ENCODE measurements at places on chromosomes 5 and 9.

GRCh38 chr9:17135295-17136160 lies 688 bp downstream of the CNTLN start:
- DNase-seq: no peak

GRCh38 chr5:59722874-59723273 lies 170.7 kb downstream of the PDE4D start:
- DNase-seq: no peak

DNA sequence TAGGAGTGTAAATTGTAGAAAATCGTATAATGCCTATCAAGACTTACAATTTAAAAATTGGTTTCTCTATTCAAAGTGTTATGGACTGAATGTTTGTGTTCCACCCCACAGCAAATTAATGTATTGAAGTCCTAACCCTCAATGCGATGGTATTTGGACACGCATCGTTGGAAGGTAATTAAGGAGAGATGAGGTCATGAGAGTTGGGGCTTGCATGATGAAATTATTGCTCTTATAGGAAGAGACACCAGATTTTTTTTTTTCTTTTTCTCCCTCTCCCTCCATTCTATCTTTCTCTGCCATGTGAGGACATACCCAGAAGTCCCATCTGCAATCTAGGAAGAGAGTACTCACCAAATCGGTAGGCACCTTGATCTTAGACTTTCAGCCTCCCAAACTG lies 189.2 kb downstream of the MAN2A1 start:
- DNase-seq: no peak

DNA sequence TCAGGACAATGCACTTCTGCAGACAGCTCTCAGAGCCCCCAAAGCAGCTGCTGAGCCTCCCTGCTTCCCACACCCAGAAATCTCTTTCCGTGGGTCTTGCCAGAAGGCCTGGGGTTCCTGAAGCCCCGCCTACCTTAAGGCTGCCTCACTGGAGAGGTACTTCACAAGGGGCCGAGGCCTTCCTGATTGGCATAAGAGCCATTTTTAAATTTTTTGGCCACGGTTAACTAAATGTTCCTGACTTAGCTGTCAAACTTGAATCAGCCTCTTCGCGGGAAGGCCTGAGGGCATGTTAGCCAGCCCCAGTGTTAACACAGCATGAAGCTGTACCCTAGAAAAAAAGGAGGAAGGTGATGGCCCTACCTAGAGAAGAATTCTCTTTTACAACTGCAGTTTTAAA lies 20.7 kb upstream of the EPB41L4B start:
- no peak for DNase-seq

GRCh38 chr9:69389437-69389995 lies 64.5 kb downstream of the ENTREP1 start:
- DNase-seq: no peak

DNA sequence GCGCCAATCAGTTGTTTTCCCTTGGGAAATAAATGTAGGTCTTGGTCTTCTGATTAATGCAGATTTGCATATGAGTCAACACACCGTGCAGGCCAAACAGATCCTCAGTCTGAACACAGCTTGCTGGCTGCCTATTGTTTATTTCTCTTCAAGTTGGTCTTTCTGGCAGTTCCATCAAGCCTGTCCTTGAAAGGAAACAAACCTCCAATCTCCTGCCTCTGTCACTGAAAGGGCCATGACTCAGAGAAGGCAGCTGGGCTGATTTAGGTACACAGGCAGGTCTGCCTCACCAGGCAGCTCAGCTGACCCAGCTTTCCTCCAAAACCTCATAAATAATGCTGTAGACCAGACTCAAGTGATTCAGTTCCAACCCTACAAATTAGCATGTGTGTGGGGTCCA lies 175.9 kb downstream of the MAN2A1 start:
- DNase-seq: no peak

DNA sequence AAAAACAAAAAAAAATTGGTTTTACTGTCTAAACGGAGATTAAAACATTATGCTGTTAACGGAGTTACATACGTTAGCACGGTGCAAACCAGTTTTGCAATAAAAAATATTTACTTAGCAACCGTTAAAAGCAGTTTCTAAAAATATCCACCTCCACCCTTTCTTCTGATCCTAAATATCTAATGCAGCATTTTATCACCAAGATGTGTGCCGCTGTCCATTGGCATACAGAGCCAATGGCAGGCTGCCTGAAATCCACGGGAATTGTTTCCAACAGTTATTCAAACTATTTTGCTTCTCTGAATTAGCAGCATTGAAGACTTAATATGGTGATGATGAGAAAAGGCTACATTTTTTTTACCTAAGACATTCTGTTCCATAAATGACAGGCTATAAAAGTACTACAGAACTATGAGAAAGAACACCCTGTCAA lies 61.6 kb downstream of the CSNK1A1 start:
- DNase-seq: no peak

- no peak for DNase-seq
Measured at GRCh38 chr5:172059661-172060100, 53.2 kb upstream of the FBXW11 start.

GRCh38 chr5:44603496-44604272 lies 205.1 kb upstream of the MRPS30 start:
- DNase-seq: no peak

GRCh38 chr5:151469386-151469785 lies 22.0 kb downstream of the SLC36A1 start:
- no peak for DNase-seq

DNA sequence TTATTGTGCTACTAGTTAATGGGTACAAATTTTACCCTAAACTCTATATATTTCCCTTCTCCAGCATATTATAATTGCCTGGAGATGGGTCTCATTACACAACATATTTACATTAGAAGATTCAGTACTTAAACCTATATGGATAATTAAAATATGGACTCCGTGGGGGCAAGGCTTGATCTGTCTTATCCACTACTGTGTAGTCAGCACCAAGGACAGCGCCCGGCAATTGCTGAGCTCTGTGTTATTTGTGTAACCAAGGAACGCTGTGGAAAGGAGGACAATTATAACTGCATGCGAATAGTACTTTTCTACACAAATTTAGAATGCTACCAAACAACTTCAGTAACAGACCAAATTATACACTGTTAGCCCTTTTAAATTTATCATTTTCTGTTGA lies 77.7 kb downstream of the DNAH5 start:
- DNase-seq: no peak

GRCh38 chr5:122153230-122153629 lies 23.9 kb downstream of the ZNF474 start:
- no peak for DNase-seq

DNA sequence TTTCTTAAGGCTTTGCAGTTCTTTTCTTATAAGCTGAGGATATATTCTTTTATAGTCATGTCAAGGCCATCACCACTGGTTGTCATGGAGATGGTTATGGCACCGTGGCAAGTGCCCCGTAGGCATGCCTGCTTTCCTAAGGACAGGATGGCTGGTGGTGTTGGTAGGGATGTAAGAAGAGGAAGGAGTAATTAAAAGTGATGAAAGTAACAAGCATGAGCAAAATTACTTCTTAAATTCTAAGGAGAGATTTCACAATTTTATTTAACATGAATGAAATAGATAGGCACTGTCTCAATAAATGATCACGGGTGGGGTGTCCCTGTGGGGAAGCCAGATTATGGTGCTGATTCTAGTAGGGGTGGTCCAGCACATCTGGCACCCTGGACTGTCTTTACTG lies 290.2 kb upstream of the KLF4 start:
- no peak for DNase-seq

GRCh38 chr9:85215961-85216360 lies 525.8 kb downstream of the AGTPBP1 start:
- no peak for DNase-seq

DNA sequence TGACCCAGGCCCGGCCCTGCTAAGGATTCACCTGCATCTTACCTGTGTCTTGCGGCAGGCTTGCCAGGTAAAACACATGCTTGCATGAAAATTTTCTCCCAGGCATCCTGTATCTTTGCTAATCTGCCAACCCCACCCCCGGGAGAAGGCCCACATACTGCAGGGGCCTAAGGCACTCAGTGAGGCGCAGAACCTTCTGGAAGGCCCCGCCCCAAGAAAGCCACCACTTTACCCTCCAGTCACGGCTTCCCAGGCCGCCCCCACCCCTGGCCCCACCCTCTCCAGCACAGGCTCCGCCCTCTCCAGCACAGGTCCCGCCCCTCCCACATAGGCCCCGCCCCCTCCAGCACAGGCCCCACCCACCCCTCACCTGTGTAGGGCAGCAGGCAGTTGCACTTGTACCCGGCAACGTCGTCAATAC lies 29.8 kb upstream of the SEC16A start:
- DNase-seq: no peak

DNA sequence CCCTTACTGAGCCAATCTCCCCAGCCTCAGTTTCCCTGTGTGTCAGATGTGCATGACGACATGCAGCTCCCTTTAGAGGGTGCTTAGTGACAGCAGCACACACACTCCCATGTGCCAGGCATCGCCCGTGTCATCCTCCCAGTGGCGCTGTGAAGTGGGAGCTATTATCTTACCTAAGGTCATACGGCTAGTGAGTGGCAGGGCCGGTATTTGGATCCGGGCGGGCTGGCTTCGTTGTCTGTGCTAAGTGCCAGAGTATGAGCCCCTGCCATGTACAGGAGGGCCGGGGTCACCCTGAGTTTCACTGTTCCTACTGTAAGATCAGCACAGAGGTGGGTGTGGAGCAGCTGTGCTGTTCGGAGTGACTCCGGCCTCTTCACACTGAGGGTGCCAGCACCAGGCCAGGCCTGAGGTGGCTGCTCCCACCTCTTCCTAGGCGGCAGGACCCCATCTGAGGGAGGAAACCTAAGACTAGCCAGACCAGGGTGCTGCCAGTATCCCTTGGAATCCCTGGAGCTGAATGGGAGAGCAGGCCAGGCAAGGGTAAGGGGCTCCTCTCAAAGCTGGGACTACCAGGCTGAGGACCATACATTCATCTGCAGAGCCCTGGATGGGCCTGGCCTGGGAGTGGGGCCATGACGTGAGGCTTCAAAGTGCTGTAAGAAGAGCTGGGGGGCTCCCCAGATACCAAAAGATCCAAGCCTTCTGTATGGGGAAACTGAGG lies 22.5 kb downstream of the AQP7 start:
- DNase-seq: no peak

DNA sequence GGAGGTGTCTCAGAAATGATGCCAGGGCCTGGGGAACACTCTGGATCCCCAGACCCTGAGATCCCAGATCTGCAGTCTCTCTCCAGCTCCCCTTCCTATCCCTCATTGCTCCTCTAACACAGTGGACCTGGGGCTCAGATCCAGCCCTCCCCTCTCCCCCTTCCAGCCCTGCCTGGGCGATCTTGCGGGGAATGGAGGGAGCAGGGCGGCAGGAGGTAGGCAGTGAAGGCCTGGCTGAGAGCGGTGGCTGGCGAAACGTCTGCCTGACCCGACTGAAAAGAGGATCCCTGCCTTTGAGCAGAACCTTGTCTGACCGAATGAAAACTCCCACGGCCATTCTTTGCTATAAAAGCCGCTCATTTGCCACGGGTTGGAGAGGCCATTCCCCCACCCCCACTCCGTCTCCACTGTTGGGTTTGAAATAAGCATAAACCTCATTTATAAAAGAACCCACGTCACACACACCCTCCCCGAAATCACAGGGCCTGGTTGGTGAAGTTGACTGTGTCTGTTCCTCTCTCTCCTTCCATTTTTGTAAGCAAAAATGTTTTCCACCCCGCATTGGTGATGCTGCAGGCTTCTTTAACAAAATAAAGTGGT lies 8.8 kb downstream of the MSX2 start:
- DNase-seq: no peak

DNA sequence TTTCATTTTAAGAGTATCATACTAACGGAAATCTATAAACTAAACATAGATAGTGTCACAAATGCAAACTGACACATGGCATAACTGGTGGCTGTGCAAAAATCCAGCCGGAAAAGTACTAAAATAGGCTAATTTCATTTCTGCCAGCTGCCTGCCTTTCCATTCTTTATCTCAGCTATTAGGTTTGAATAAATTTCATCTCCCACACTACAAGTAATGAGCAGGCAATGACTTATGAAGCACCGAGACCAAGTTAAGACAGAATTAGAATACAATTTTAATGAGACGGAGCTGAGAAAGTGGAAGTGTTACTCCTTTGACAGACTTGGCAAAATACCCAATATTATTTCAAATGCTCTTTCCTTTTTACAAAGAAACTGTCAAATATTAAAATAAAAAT lies 258.8 kb upstream of the ZNF608 start:
- DNase-seq: no peak

GRCh38 chr9:68950188-68950587 lies 63.7 kb downstream of the PRKACG start:
- no peak for DNase-seq

- DNase-seq: no peak
Measured at GRCh38 chr9:85260275-85260845, 481.4 kb downstream of the AGTPBP1 start.

DNA sequence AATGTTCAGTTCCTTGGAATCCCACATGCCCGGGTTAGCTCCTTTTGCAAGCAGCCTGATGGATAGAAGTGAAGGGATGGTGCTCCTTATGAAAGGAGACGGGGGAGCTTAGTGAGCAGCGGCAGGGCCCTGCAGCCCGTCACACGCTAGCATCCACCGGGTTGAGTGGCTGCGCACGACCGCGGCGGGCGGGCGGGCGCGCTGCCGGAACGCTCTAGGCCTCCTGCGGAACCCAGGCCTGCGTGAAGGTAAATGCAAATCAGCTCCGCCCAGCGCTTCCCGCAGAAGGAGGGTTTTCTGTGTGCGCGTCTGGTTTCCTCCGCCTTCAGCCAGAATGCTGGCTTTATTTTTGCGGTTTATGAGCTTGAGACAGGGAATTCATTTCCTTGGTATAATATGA lies 19.8 kb downstream of the IL12B start:
- DNase-seq: no peak

DNA sequence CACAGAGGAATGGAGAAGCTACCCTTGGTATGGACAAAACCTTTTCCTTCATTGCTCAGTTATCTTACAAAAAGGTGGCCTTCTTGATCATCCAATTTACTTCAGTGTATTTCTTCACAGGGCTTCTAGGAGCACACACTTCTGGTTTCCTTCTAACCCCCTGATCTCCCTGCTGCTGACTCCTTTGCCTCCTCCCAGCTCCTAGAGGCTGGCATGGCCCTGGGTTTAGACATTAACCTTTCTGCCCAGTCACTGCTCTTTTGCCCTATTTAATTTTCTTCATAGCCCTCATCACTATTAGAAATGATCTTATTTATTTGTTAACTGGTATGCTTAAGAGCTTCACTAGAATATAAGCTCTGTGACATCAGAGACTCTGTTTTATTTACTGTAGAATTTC lies 63.2 kb downstream of the ANKRD55 start:
- no peak for DNase-seq

DNA sequence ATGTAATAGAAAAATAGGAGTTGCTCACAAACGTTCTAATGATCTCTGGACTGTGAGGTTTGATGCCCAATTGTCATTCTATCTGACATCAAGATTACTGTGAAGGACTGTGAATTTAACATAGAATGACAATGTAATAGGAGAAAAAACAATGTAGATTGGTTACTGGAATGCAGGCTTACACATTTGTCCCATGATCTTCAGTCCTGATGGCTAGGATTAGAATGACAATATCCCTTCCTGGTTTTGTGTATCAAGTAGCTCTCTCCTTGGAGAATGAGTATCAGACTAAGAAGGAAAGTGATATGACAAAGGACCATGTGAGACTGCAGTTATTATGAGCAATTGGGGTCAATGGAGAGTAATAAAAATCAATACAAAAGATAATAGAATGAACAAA lies 862.2 kb upstream of the C9orf72 start:
- no peak for DNase-seq
